ENCODE measurements at places on chromosomes 12 and 14.

DNA sequence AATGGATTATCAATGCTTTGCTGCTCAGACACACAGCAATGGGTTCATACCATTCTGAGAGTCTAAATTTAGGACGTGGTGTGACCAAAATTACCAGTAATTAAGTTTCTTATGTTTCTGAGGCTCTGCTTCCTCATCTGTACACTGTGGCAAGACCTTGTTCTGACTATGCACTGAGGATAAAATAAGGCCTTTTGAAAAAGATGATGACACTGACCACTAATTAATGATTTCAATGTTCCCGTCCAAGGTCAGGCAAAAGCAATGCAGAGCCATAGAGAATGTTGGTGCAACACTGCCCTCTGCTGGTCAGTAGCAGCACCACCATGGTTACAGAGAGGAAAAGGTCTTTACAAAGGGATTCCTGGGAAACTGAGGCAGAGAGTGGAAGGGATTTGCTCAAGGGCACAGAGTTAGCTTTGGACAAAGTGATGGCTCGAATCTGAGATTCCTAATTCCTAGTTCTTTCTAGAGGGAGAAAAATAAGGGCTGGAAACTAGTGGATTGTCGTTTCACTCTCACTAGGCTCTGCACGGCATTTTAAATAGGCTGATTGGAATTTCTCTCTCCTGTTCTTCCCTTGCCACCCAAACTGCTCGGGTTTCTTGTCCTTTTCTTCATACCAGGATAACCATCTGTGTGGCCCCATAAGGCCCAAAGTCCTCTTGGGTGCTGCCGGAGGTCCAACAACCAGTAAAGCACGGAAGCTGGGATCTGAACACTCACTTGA lies 22.3 kb upstream of the P2RX7 start:
- peak; percentile 76 for DNase-seq

- no peak for DNase-seq
Observed at GRCh38 chr14:105420974-105421674, 1.5 kb downstream of the MTA1 start.

DNA sequence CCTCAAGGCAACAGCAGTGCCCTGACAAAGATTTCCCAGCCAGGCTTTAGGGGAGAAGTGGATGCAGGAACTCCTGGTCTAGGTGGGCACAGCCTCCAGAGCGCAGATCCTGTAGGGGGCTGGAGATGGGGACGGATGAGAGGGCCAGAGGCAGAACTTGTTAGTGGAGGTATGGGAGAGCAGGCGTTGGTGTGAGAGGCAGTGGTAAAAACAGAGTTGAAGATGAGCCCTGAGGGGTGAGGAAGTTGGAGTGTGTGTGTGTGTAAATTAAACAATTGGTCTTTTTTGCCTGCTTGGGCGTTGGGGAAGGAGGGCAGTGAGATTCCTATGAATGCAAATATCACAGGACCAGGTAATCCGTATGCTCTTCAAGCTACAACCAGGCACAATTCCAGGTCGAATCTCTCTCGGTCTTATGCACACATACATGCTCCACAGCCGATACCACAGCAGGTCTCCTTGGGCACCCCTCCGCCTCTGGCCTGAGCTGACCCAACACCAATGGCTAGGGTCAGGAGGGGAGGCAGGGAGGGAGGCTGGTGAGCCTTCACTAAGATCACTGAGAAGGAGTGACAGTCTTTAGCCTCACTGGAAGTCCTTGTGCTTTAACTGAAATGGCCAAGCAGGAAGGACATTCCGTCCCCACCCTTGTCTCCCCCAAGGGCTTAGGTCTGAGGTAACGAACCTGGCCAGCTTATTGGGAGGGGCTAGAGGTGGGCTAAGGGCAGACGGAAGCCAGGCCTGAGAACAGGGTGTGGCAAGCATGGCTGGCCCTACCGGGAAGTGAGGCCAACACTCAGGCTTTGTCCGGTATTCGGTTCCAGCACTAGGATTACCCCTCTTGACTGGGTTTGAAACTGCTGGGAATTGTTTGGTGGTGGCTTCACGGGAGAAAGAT lies 1.5 kb upstream of the KRT7 start:
- no peak for DNase-seq

DNA sequence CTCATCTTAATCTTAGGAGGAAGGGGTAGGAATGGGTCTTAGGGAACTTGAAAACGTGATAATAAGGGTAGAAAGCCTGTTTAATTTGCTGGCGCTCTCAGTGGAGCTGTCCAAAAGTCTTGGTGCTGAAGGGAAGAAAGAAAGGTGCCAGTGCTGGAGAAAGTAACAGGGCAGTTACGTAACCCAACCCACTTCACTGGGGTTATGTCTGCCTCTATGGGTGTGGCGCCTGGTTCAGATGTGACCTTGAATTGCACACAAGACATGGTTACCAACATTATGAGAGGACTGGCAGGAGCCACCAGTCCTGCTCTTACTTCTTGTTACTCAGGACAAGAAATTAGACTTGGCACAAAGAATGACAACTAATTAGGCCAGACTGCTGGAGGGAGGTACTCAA lies 18.6 kb upstream of the GPATCH2L start:
- DNase-seq, result no peak

DNA sequence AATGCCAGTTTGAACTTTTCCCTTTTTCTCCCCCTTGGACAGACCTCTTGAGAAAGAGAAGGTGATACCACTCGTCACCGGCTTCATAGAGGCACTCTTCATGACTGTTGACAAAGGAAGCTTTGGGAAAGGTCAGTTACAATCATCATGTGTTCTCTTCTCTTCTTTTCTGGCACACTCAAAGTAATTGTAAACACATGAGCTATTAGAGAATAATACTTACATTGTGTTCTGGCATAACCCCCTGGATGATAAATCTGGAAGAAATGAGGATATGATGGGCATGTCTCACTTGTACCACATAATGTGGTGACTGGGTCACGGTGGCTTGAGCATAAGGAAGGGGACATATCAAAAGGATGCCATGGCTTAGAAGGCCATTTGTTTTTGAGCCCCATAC lies 20.0 kb downstream of the UTP20 start:
- no peak for DNase-seq

- DNase-seq, result no peak
Observed at GRCh38 chr12:55925371-55925770, 2.3 kb downstream of the PYM1 start.

DNA sequence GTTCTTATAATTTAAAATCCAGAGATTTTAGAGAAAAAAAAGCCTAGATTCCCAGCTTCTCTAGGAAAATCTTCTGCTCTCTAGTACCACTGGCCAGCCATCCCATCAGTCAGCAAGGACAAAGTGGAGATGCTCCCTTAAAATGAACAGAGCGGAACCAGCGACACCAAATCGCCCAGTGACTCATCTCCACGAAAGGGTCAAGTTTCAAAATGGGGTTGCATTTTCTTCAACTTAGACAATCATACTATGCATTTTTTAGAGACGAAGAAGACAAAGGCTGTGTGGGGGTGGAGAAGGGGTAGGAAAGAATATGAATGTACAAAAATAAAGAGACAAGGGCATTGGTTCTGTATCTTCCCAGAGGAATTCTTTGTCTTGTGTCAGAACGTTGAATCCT lies 212.0 kb downstream of the SLC15A4 start:
- DNase-seq, result no peak

GRCh38 chr12:29611906-29612305 lies 114.4 kb upstream of the OVCH1 start:
- no peak for DNase-seq

- no peak for DNase-seq
Observed at GRCh38 chr12:45235087-45236025, 19.5 kb downstream of the ANO6 start.
